ENCODE measurements at places on chromosomes 7 and 10. TPM values are rescaled to one million over a fixed set of nuclear protein-coding genes. Genes with fewer than 3 reads are reported as not detected.

SCD gene
- polyA plus RNA-seq, result 25.4 TPM

VAX1 gene
- not detected for polyA plus RNA-seq

SUN3 gene
- 0.29 TPM for polyA plus RNA-seq

SPDYE16 gene
- 2.6 TPM for polyA plus RNA-seq

GDF2 gene
- 0.18 TPM for polyA plus RNA-seq

- DNase-seq, result no peak
These were observed 7.8 kb downstream of the PAPSS2 start for GRCh38 chr10:87667493-87667892.

- no peak for DNase-seq
These were observed 401.0 kb upstream of the NRP1 start for GRCh38 chr10:33735464-33735923.

DNA sequence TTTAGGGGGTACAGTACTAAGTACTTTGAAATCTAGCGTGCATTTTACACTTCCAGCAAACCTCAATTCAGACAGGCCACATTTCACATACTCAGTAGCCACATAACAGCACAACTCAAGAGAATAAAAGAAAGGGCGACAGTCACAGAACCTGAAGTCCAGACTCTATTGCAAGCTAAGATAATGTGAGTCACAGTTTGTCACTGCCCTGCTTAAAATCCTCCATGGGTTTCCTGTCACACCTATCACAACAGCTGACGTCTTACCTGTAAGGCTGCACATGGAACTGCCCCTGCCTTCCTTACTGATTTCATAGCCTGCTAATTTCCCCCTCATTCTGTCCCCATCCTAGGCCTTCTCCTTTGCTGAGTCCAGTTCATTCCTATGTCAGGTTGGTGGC, 16.1 kb upstream of the CDK14 start:
- no peak for DNase-seq

- DNase-seq, result no peak
These were observed 49.8 kb downstream of the DOCK4 start for GRCh38 chr7:112156412-112156811.

DNA sequence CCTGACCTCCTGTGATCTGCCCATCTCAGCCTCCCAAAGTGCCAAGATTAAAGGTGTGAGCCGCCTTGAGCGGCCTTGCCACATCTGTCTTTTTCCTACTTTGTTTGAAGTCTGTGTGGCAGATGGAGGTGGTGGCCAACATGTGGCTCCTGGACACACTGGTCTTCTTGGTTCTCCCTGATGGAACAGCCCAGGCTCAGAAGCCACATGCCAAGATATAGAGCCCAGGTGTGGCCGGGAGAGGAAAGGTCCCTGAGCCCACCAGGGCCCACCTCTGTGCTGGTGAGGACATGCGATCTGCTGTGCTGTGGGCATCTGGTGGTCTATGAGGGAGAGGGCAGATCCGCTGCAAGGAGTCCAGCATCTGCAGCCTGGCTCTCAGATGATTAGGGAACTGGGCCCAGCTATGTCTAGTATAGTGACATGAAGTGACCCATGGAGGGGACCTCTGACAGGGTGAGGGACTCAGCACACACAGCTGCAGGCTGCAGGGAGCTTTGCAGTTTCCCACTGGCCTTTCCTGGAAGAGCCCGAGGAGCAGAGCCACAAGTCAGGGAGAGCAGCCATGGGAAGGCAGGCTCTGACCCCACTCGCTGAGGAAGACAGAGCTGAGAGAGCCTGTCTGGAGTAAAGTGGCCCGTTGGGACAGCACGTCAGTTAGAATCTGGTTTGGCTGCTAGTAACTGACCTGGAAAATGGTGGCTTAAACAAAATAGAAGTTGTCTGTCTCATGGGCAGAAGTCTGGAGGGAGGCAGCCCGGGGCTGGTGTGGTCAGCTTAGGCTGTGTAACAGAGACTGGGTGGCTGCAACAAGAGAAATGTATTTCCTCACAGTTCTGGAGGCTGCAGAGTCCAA, 25.9 kb downstream of the ADCY1 start:
- DNase-seq, result no peak

GRCh38 chr10:131789516-131789915, 111.3 kb upstream of the PPP2R2D start:
- no peak for DNase-seq

GRCh38 chr7:36881233-36881874, 157.1 kb upstream of the AOAH start:
- no peak for DNase-seq

GRCh38 chr10:60853107-60853506, 74.8 kb downstream of the CDK1 start:
- no peak for DNase-seq

GRCh38 chr7:19984231-19984632, 210.8 kb upstream of the TMEM196 start:
- no peak for DNase-seq

- no peak for DNase-seq
These were observed 11.6 kb downstream of the CYP3A43 start for GRCh38 chr7:99839287-99840021.

- no peak for DNase-seq
These were observed 295.4 kb downstream of the CNTNAP2 start for GRCh38 chr7:146411975-146412374.

DNA sequence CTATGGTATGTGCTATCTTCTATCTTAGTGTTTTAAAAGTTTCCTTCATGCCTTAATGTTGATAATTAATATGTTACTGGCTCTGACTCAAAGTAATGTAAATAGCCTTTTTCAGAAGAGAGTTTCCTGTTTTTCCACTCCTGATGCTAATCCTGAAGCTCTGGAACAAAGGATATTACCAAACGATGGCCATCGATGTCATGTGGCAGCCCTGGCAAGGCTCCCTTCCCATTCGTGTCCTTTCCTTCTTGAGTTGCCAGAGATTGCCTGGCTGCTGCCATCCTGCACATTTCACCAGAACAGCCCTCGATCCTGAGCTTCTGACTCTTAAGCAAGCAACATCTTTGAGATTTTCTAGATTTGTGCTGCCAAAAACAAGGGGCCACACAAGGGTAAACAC, 46.0 kb downstream of the RNF133 start:
- DNase-seq, result peak; percentile 19

- no peak for DNase-seq
These were observed 588.0 kb downstream of the CALN1 start for GRCh38 chr7:71824006-71824760.

GRCh38 chr7:65798111-65799075, 74.5 kb upstream of the VKORC1L1 start:
- no peak for DNase-seq

- DNase-seq, result no peak
These were observed 156.4 kb downstream of the OAT start for GRCh38 chr10:124262234-124262865.

Data from right lung (tissue), 10 donors.